ENCODE measurements at places on chromosomes 16 and 17.

DNA sequence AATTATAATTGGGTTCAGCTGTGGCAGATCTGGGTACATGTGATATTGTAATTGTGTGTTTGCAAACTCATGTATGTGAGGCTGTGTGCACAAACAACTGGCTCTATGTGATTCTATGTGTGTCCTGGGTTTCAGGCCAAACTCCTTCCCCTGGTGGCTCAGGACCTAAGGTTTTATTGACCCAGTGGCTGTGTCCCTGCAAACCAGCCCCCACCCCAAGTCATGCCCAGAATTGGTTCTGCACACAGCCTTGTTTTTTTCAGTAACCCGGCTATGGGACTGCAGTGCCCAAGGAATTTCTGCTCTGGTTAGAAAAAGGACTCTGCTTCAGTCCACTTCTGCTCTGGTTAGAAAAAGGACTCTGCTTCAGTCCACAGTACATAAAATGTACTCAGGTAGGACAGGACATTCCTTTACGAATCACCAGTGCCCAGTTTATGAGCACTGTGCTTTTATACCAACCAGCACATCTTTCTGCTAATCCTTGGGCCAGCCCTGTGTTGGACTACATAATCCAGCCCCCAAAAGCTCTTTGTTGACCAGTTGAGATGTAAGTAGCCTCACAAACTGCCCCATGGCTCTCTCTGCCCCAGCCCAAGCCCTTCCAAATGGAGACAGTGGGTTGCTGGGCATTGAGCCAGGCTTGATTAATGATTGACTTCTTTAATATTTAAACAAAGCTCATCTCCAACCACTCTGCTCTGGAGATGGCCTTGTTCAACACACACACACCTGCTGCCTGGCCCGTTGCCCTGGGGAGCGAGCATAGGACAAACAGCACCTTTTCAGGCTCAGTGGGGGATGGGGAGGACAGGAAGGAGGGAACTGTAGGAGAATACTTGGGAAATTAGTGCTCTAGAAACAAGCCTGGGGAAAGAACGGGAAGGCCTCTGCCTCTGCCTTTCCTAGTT lies 2.9 kb upstream of the KCNH6 start:
- no peak for DNase-seq

- no peak for DNase-seq
Observed at GRCh38 chr17:80095844-80096475, 5.4 kb upstream of the GAA start.

- no peak for DNase-seq
Observed at GRCh38 chr16:27907457-27907972, 156.0 kb downstream of the GSG1L start.

GRCh38 chr16:81165411-81166097 lies 69.4 kb upstream of the GCSH start:
- DNase-seq, result no peak

DNA sequence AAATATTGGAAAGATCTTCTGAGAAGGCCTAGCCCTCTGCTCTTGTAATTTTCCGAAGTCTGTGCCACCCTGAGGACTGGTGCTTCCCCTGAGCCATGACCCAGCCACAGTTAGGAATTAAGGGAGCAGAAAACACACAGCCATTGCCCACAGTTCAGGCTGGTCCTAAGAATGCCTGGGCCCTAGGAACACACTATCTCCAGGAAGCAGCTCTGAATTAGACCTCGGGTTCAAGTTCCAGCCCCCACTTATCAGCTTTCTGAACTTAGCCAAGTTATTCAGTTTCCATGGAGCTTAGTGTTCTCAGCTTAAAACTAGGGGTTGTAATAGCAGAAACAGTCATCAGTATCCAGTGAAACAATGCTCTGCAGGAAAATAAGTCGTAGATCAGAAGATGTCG lies 56.0 kb downstream of the CDH13 start:
- no peak for DNase-seq

- DNase-seq, result no peak
Observed at GRCh38 chr17:79626156-79626890, 15.5 kb upstream of the RBFOX3 start.

DNA sequence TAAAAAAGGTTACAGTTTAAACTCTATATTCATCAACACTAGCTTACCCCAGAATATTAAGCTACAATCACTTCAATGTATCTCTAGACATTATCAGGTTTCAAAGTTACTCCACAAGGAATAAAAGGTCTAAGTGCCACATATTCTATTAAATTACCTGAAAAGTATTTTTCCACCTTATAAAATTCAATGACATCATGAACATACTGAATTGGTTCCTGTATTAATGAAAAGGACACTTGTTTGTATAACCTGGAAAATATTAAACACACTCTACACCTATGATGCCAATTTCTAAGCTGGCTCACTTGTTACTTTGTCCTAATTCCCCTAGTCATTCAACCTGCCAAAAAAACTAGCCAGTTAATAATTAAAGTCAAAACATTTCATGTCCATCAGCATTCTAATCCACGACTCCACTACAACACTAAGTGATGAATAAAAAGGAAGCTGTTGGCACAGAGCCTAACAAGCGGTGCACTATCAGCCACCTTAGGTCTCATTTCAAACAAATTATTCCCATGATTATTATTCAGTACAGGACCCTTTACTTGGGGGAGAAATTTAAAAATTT lies 12.2 kb downstream of the MED13 start:
- no peak for DNase-seq

DNA sequence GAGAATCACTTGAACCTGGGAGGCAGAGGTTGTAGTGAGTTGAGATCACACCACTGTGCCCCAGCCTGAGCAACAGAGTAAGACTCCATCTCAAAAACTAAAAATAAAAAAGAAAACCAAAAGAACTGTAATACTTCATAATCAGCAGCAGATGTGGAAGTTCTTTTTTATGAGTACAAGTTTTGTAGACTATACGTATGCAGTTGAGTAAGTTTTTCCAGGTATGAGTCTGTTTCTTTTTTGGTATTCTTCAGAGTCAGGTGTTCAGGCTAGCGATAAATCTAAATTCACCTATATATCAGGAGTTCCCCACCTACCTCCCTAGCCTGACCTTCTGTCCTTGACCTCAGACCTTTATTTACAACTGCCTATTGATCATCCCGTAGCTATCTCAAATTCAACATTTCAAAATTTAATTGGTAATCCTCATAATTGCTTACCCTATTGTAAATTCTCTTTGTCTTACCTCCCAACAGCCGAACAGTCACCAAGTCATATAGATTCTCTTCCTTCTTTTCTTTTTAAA lies 10.7 kb downstream of the DCTN5 start:
- no peak for DNase-seq

DNA sequence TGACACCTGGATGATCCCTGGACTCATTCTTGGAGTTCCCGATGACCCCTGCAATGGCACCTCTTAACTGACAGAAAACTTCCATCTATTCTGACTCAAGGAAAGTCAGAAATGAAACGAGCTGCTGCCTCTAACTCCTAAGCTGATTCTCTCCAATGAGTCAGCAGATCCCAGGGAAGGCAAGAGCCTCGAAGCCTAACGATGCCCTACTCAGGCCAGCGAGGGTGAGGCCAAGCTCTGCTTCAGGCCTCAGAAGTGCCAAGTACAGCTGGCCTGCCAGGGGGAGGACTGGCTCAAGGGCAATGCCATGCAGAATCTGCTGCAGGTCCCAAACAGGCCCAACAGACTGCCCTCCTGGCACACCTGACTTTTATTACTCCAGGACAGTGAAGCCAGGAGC lies 36.3 kb downstream of the PLXDC1 start:
- no peak for DNase-seq

DNA sequence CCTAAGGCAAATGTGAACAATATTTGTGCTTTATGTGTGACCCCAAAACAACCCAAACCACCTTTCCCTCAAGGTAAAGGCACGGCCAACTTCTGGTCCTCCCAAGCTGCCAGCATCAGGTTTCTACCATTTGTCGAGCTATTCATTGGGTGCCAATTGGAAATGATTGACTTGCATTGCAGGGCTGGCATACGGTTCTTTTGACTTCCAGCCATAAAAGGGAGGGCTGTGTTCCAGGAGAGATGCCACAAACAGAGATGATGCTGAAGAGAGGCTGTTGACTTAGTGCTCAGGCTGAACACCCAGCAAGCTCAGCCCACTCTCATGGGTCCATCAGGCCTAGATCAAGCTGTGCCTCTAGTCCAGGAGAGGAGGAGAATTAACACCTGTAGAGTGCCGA lies 252.4 kb downstream of the GRIN2A start:
- no peak for DNase-seq

DNA sequence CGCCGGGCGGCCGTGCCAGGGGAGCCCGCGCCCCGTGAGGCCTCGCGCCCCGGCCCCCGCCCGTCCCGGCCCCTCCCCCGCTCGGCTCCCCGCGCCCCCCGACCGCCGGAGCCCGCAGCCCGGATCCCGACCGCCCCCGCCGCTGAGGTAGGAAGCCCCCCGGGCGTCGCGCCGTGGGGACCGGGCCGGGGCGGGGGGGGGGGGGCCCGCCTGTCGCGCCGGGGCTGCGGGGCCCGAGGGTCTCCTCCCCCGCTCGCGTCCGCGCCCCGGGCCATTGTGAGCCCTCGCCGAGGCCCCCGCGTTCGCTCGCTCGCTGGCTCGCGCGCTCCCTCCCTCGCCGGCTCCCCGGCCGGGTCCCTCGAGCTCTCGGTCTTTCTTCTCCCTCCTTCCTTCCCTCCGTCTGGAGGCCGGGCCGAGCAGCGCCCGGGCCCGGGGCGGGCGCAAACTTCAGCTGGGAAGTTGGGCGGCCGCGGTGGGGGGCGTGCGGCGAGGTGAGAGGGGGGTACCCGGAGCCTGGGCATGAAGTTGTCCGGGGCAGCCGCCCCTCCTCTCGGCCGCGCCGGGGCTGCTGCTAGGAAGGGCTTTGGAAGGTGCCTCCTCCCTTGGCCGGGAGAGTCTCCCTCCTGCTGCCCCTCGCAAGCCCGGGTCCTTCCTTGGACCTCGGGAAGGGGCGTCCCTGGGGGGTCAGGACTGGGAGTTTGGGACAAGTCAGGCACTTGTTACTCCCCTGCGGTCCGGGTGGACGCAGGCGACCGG lies 419 bp downstream of the GLIS2 start:
- no peak for DNase-seq

GRCh38 chr16:28014851-28015250 lies 48.7 kb downstream of the GSG1L start:
- DNase-seq, result no peak

DNA sequence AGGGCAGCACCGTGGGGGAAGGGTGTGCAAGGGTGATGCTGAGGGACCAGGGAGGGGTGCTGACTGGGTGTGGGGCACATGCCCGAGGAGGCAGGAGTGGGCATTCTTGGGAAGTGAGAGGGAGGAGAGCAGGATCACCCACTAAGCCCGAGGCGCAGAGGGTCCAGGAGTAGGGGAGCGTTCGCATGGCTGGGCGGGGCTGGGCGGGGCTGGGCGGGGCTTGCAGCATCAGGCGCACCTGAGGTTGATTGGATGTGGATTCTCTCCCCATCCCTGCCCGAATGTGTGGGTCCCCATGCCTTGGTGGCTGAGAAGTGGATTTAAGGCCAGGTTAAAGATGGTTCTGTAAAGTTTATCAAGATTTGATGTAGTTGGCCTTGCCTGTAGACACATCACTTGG lies 14.2 kb downstream of the BANP start:
- DNase-seq, result no peak

- no peak for DNase-seq
Observed at GRCh38 chr16:19330841-19331397, 45.4 kb downstream of the CLEC19A start.

Data from activated CD4-positive, alpha-beta T cell treated with anti-CD3 and anti-CD28 coated beads for 1 hour (primary cell).